Colonic mucosa (tissue), 4 donors: ENCODE measurements at places on chromosomes 7 and 10.

DNA sequence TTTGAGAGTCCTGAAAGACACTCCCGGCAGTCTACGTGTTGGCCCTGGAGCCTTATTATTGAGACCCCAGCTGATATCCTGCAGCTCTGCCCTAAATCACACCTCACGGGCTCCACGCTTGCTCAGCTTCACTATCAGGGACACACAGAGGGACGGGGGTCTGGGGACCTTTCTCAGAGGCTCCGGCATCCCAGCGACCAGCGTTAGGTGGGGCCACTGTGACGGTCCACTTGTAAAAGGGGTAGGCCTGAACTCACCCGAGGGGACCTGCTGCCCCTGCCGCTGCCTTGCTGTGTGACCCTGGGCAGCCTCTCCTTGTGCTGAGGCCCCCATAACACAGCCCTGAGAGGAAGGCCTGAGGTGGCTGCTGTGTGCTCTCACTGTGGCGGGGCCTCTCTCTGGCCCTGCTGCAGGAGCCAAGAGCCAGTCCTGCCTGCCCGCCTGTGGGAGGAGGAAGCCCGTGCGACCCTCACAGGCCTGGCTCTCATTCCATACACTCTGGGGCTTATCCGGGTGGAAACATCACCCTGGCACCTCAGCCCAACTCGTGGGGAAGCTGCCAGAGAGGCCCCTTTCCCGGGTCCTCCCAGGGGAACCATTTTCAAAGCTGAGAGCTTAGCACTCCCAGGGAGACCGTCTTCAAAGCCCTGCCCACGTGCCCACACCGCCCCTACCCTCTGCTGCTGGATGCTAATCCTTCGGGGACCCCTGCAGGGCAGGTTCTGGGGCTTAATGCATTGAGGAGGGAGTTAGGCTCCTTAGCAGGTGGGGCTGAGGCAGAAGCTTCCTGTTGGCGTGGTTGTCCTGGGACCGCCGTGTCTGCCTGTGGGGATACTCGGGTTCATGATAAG, 21.7 kb downstream of the AQP1 start:
- DNase-seq, result peak; percentile 16

GRCh38 chr7:135343361-135343760, 109.7 kb downstream of the STRA8 start:
- DNase-seq, result no peak

- DNase-seq, result no peak
These were observed 247.1 kb downstream of the COBL start for GRCh38 chr7:51069411-51070083.

GRCh38 chr10:7797582-7797981, 9.6 kb downstream of the ATP5F1C start:
- no peak for DNase-seq

- no peak for DNase-seq
These were observed 3.3 kb downstream of the MASTL start for GRCh38 chr10:27158421-27158820.

GRCh38 chr10:113017376-113017775, 67.3 kb downstream of the TCF7L2 start:
- no peak for DNase-seq

GRCh38 chr7:131327049-131327625, 539 bp upstream of the MKLN1 start:
- DNase-seq, result peak; percentile 66

- DNase-seq, result no peak
These were observed 28.9 kb downstream of the CNNM1 start for GRCh38 chr10:99358101-99358500.

DNA sequence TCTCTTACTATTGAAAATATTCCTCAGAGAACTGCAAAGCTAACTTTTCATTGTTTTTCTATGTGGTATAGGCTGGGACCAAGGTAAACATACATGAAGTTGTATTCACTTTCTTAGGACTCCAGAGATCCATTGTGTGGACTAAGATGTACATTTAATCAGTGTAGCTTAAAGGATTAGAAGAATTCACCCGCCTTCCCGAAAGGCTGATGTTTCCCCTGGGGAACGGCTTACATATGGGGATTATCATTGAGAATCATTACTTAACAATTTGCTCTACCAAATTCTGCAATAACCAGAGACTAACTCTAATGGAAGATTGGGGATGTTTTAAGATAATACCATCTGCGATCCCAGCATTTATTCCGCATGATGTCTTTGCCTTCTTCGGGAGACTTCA, 257.1 kb upstream of the KIAA1217 start:
- DNase-seq, result no peak

- DNase-seq, result no peak
These were observed 606 bp downstream of the PALD1 start for GRCh38 chr10:70479165-70479581.

- no peak for DNase-seq
These were observed 156.2 kb downstream of the RAPGEF5 start for GRCh38 chr7:22200777-22201176.

GRCh38 chr10:26311383-26311940, 94.9 kb downstream of the GAD2 start:
- no peak for DNase-seq

GRCh38 chr10:15715619-15716227, 4.0 kb downstream of the ITGA8 start:
- no peak for DNase-seq

GRCh38 chr10:130425169-130425568, 289.0 kb downstream of the GLRX3 start:
- no peak for DNase-seq

DNA sequence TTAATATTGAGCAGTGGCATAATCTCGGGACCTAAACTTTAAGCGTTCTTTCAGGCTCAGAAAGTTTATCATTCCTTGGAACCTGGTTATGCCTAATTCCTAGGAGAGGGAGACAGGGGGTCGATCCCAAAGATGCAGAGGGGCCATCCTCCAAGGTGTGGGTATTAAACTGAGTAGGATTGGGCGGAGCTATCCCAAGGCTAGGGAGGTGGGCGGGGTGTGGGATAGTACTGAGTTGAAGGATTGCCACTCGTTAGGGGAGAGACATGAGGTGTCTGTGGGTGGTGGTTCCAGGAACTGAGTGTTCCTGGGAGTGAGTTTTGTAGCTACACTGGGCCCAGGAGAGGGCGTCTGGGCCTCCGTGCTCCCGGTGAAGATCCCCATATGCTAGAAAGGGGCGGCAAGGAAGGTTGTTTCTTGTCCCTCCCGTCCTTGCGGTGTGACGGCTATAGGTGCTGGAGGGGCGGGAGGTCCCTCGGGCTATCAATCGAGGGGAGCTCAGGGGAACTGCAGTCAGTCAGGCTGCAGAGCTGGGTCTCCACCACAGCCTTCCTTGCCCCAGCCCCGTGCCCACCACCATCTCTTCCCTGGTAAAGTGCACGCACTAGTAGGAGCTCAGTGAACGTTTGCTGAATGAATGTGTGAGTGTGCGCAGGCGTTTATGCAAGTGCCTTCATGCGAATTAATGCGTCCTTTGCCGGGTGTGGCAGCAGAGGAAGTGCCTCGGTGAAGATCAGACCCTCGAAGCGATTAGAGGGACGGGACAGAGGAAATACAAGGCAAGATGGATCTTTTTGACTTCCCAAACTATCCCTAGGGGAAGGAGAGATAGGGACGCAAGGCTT, 3.0 kb upstream of the HMX2 start:
- DNase-seq, result no peak

DNA sequence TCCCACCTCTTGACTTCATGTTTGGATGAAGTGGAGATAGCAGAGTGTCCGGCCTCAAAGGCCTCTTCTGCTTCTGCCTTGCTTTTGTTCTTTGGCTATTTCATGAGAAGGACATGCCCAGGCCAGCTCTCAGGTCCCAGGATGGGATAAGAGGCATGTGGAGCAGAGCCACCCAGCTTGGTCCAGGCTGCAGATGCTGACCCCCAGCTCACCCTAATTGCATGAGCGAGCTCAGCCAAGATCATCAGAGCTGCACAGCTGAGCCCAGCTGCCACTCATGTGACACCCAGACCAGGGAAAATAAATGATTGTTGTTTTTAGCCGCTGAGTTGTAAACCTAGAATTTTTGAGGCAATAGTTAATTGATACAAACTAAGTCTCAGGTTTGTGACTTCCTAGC, 230.0 kb downstream of the PHF14 start:
- peak; percentile 24 for DNase-seq

- no peak for DNase-seq
These were observed 62.6 kb downstream of the ARMC3 start for GRCh38 chr10:22990443-22990842.

DNA sequence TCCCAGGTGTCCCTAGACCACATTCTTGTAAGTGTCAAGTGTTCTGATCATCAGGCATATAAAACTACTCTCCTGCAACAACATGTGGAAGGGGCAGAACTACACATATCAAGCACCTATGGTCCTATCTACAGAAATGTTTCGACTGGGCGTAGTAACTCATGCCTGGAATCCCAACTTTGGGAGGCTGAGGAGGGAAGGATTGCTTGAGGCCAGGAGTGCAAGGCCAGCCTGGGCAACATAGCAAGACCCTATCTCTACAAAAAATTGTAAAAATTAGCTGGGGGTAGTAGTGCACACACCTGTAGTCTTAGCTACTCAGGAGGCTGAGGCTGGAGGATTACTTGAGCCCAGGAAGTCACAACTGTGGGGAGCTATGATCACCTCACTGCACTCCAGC, 244.2 kb downstream of the PARD3 start:
- no peak for DNase-seq

GRCh38 chr10:103811463-103811862, 43.9 kb downstream of the SH3PXD2A start:
- DNase-seq, result no peak

- DNase-seq, result peak; percentile 23
These were observed 28.6 kb upstream of the SLC16A12 start for GRCh38 chr10:89563861-89564478.

DNA sequence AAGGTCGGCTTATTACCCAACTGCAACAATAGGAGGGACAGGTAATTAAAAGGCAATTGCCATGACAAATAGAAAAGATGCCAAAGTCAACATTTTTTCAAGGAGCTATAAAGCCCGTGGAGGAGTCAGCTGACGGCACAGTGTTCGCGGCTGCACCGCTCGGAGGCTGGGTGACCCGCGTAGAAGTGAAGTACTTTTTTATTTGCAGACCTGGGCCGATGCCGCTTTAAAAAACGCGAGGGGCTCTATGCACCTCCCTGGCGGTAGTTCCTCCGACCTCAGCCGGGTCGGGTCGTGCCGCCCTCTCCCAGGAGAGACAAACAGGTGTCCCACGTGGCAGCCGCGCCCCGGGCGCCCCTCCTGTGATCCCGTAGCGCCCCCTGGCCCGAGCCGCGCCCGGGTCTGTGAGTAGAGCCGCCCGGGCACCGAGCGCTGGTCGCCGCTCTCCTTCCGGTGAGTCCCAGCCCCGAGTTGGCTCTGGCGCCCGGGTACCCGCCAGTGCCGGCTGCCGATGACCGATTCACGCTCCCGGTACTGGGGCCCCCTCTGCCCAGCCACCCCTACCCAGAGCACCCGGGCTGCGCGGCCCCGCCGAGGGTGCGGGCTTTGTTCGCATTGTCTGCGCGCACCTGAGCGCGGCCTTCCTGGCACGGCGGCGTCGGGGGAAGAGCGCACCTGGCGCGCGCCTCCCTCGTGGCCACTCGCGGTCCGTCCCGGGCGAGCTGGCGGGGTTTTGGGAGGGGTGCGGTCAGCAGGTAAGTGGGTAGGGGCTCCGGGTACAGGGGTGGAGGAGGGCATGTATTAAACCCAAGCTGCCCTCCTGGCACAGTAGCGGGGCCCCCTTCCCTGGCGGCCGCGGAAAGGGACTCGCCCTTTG, at the start of gene VWA2:
Gene VWA2, plus strand, starts transcription at position 138 of the 877 bp plus-strand sequence. CDS start 9,460 bp downstream, outside the sequence.
- peak; percentile 61 for DNase-seq

DNA sequence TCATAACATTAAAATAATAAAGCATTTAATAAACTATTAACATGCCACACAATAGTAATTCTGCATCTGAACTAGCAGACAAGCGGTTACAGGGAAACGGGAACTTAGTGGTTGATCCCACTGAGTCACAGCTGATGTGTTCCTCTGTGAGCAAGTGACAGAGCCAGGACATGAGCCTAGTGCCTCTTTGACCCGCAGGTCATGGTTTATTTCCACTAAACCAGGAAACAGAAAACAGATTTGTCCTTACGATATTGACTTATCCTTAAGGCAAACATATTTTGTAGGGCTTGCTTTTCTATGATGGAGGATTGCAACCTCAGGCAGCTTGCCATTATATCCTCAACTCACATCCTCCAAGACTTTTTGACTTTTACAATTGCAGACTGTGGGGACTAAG, 987.3 kb downstream of the CCSER2 start:
- no peak for DNase-seq

GRCh38 chr10:110405380-110405779, 92.3 kb upstream of the DUSP5 start:
- DNase-seq, result no peak

- DNase-seq, result peak; percentile 91
These were observed 4.1 kb downstream of the MBLAC1 start for GRCh38 chr7:100130608-100131453.

DNA sequence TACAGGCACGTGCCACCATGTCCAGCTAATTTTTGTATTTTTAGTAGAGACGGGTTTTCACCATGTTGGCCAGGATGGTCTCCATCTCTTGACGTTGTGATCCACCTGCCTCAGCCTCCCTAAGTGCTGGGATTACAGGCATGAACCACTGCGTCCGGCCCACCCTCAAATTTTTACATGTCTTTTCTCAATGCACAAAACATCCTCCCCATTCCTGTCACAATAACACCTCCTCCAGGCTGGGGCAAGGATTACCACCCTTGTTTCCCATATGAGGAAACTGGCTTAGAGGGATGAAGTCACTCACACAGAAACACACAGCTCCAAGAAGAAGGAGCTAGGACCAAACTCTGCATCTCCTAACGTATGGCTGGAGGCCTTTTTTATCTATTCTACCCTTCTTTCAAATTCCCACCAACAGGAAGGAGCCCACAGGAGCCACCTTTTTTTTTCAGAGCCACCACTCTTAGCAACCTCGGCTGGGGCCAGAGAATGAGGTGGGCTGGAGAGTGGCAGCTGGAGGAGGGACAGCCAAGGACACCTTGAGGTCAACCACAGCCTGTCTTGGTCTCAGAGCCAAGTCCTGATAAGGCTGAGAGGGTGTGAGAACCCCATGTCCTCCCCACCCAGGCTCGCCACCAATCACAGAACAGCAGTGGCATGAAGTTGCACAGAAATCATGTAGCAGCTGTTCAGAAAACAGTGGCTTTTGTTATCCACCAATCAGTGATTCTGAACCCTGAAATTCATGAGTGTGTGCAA, 113.1 kb upstream of the PDLIM1 start:
- DNase-seq, result no peak

DNA sequence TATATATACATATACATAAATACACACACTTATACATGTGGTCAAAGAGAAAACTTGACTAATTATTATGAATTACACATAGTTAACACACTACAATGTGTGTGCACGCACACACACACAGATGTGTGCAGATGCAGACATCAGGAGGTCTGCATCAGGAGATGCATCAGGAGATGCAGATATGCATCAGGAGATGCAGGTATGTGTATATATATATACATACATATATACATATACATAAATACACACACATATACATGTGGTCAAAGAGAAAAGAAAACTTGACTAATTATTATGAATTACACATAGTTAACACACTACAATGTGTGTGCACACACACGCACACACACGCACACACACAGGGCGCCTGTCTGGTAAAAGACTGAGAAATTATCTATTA, 31.3 kb upstream of the MDFIC start:
- no peak for DNase-seq

GRCh38 chr10:114603948-114604347, 54.1 kb downstream of the ABLIM1 start:
- peak; percentile 77 for DNase-seq
